Cardiac ventricle fibroblast (primary cell): ENCODE measurements at places on chromosomes 3 and 15. TPM values are rescaled to one million over a fixed set of nuclear protein-coding genes. Genes with fewer than 3 reads are reported as not detected.

The MRPS11 gene
- 19.2 and 29.4 TPM in 2 replicates for total RNA-seq

The BFSP2 gene
- total RNA-seq = not detected in 2 replicates

The TRH gene
- not detected in 2 replicates for total RNA-seq

The GRAMD1C gene
- 1.6 and 1.8 TPM in 2 replicates for total RNA-seq

The RASL12 gene
- total RNA-seq = 6.7 and 8.1 TPM in 2 replicates

The WDR72 gene
- total RNA-seq = not detected in 2 replicates

The ZNF502 gene
- total RNA-seq = 3.4 and 5.5 TPM in 2 replicates

The CORO2B gene
- 30.8 and 36.8 TPM in 2 replicates for total RNA-seq

The UCN2 gene
- 0.31 and 0.64 TPM in 2 replicates for total RNA-seq

The MITF gene
- total RNA-seq = 3.0 and 6.0 TPM in 2 replicates

The ZMAT3 gene
- total RNA-seq = 55.9 and 63.0 TPM in 2 replicates

The ARHGAP11A gene
- total RNA-seq = 2.6 and 4.2 TPM in 2 replicates

The GOLGA8J gene
- not detected in 2 replicates for total RNA-seq

The SNTN gene
- total RNA-seq = not detected in 2 replicates

The RTP4 gene
- 1.6 and 3.0 TPM in 2 replicates for total RNA-seq

The GPR156 gene
- 0.31 and 0.39 TPM in 2 replicates for total RNA-seq

The SI gene
- total RNA-seq = not detected in 2 replicates

The DNAJC19 gene
- total RNA-seq = 11.2 and 17.3 TPM in 2 replicates

The VEPH1 gene
- total RNA-seq = 25.2 and 43.9 TPM in 2 replicates

The CELF6 gene
- 0.19 and 1.3 TPM in 2 replicates for total RNA-seq

The ANKRD63 gene
- total RNA-seq = not detected in 2 replicates

The STAG1 gene
- total RNA-seq = 22.7 and 26.8 TPM in 2 replicates

The TLR9 gene
- not detected in 2 replicates for total RNA-seq

The RPP25 gene
- total RNA-seq = 15.1 and 15.2 TPM in 2 replicates
